Fibroblast of upper back skin (primary cell): ENCODE measurements at places on chromosomes 12 and 14.

GRCh38 chr12:52835271-52836041 lies 1.3 kb upstream of the KRT79 start:
- DNase-seq: no peak

GRCh38 chr12:28759333-28759732 lies 389.7 kb upstream of the FAR2 start:
- peak; percentile 16 for DNase-seq

DNA sequence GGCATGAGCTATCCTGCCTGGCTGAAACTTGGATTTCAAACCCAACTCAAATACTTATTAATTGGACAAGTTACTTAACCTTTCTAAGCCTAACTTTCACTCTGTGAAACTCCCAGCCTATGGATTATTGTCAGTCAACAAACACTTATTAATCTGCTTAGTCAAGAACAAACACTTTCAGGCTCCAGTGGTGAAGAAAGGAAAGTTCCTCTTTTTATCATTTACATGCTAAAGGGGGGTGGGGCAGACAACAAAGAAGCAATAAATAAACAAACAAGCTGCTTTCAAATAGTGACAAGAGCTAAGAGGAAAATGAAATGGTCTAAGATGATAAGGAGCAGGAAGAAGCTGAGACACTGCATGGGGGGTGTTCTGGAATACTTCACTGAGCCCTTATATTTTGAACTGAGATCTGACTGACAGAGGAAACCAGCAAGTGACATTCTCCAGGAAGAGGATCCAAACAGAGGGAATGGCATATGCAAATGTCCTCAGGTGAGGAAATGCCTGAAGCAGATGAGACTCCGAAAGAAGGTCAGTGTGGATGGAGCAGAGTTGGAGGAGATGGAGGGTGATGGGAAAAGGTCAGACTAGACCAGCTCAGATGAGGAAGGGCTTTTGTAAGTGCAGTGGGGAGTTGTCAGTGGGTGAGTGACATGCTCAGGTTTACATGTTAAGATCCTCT lies 259.6 kb downstream of the ITPR2 start:
- DNase-seq: no peak

GRCh38 chr14:68548194-68549076 lies 244.4 kb downstream of the ZFP36L1 start:
- peak; percentile 97 for DNase-seq
